ENCODE measurements at places on chromosomes 12 and 14.

- DNase-seq, result no peak
Measured at GRCh38 chr14:104267895-104268294, 129.5 kb downstream of the KIF26A start.

DNA sequence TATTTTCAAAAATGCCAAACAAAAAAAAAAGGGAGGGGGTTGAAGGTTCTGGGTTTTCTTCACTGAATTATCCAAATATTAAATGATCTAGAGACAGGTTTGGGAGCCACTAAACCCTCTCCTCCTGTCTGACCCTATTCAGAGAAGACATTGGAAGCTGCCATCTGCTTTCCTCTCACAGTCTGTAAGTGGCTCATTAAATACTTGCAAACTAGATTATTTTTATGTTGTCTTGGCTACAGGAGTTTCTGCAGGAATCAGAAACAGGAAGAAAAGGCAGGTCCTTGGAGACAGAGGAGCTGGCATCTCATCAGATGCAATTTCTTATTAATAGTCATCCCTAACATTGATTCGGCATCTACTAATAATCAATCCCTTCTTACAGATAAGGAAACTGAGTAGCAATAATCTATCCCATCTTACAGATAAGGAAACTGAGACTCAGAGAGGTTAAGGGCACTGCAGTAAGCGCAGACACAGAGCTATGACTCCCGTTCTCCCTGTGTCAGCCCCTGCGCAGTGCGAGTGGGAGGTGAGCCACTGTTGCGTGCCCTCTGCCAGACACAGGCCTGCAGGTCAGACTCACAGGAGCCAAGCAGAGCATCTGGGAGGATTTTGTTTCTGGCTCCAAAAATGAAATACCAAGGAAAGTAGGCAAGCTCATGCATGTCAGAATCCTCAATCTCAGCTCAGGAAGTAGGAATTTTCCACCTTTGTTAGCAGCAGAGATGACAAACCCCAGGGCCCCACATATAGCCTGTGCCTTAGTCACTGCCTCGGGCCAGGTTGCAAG lies 11.0 kb downstream of the BDKRB2 start:
- no peak for DNase-seq

DNA sequence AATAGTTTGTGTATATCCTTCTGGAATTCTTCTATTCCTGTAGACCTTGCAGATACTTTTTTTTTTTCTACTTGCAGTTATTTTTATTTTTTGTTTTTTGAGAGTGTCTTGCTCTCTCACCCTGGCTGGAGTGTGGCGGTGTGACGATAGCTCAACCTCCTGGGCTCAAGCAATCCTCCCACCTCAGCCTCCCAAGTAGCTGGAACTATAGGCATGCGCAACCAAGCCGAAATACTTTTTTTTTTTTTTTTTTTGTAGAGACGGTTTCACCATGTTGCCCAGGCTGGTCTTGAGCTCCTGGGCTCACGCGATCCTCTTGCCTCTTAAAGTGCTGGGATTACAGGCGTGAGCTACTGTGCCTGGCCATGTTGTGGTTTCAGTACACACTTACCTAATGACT lies 10.0 kb downstream of the TULP3 start:
- DNase-seq, result no peak

DNA sequence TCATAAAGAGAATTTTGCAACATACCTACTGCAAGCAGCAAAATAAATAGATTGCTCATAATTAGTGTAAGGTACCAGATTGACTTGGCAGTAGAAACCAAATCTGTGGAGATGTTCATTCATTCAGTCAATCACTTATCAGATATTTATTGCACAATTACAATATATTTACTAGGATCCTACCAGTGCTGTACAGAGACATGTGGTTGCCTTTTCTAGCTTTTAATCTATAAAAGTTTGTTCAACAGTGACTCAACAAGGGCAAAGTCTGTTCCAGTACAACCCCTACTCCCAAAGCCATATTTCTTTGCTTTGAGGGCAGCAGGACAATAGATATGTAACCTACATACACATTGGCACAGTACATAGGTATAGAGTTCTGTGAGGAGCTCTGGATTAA lies 27.3 kb downstream of the ABCD2 start:
- DNase-seq, result no peak

- no peak for DNase-seq
Measured at GRCh38 chr14:90440021-90440451, 43.2 kb downstream of the CALM1 start.

DNA sequence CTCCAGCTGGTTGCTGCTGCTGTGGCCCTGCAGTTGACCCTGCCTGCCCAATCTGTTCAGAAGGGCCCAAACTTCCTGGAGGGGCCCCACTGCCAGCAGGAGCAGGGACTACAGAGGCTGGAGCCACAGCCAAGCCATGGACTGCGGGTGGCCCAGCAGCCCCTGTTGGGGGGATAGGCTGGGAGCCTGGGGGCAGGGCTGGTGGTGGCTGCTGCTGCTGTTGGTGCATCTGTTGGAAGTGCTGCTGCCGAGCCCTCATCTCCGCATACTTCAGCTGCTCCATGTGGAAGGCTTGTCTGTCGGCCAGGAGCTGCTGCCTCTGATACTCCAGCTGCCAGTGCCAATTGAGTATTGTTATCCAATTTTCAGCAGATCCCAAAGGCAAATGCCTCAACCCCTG lies 7.2 kb downstream of the MYL6 start:
- DNase-seq, result no peak

GRCh38 chr14:50355692-50356091 lies 41.0 kb downstream of the CDKL1 start:
- no peak for DNase-seq

DNA sequence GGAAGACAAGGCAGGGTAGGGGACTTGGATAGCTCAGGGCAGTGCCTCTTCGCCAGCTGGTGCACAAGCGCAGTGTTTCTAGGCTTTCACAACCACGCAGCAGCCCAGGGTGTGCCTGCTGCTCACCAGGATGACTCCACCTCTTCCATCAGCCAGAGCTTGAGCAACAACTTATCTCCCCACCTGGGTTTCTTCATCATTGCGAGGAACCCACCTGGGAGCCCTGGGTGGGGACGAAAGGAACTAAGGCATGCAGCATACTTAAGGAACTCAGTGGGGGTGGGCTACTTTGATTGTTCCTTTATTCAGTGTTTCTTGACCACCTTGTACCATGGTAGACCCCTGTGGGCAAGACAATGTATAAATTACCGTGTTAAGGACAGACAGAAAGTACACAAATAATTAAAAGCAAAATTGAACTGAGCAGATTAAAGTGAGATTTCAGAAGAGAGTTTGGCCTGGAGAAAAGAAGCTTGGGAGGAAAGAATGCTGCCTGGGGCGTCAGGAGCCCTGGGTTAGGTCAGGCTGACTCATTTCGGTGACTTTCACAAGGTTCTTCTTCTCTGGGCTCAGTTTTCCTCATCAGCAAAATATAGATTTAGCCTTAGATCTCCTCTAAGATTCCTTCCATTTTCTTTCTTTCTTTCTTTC lies 22.9 kb downstream of the KRT18 start:
- DNase-seq, result no peak

DNA sequence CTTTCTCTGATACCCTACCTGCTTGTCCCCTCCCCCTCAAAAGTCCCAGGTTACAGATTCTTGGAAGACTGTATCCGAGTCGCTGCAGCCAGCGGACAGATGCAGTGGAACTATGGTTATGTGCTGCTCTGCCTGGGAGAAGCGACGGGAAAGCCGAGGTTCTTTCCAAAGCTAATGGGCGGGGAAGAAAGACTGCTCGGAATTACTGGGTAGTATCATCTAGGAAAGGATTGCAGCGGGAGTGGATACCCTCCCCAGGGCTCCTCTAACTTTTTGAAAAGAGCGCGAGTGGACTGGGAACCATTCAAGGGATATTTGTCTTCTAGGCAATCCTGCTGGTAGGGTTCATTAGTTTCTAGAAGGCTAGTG lies 1.4 kb downstream of the PTHLH start:
- DNase-seq, result no peak

GRCh38 chr12:105275997-105276733 lies 40.2 kb upstream of the APPL2 start:
- no peak for DNase-seq

DNA sequence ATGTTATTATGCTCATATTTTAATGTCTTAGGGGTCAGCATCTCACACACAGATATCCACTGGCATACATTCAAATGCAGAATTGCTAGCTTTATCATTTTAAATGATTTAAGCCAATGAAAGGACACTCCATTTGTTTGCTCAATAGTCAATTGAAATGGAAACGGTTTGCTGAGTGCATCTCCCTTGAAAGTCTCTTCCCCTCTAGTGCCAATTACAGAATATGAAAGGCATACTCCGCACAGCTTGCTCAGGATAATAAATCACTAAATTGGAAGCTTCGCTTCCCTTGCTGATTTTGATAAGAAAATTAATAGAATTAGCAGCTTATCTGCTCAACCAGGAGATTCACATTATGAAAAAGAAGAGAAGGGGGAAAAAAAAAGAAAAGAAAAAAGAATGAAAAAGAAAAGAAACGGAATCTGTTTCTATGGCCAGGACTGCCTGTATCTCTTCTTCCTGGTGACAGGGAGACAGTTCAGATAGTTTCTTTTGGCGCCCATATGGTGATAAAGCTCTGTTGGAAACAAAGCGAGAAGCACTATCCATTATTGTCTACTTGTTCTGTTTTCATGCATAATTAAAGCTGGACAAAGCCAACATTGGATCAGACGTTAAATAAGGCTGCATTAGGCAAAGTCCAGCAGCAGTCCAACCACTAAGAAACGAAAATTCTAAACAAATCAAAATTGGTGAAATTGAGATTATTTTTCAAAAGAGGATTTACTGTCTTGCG lies 225.0 kb downstream of the GXYLT1 start:
- DNase-seq, result no peak

DNA sequence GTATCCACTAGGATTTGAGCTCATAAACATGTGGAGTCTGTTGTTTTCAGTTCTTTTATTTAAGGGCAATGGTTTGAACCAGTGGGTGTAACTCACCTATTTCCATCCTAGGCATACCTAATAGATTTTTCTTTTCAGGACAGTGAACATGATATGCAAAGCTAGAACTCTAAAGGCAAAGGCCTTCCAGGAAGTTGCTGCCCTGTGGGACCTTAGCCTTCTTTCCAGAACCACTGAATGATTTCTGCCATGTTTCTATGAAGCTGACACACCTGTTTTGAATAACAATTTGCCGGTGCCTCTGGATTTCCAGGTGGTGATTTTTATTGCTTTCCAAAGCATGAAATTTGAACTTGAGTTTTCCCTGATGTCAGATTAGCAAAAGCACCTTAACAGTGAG lies 372.9 kb upstream of the FAR2 start:
- no peak for DNase-seq

DNA sequence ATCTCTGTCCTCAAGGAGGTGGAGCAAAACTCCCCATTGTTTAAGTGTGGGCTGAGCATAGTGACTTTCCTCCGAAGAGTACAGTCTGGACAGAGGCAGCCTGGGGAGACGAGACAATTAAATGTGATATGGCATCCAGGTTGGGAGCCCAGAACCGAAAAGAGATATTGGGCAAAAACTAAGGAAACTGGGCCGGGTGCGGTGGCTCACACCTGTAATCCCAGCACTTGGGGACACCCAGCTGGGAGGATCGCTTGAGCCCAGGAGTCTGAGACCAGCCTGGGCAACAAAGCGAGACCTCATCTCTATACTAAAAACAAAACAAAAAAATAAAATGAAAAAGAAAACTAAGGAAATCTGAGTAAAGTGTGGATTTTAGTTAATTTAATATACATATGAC lies 35.9 kb upstream of the JDP2 start:
- no peak for DNase-seq

DNA sequence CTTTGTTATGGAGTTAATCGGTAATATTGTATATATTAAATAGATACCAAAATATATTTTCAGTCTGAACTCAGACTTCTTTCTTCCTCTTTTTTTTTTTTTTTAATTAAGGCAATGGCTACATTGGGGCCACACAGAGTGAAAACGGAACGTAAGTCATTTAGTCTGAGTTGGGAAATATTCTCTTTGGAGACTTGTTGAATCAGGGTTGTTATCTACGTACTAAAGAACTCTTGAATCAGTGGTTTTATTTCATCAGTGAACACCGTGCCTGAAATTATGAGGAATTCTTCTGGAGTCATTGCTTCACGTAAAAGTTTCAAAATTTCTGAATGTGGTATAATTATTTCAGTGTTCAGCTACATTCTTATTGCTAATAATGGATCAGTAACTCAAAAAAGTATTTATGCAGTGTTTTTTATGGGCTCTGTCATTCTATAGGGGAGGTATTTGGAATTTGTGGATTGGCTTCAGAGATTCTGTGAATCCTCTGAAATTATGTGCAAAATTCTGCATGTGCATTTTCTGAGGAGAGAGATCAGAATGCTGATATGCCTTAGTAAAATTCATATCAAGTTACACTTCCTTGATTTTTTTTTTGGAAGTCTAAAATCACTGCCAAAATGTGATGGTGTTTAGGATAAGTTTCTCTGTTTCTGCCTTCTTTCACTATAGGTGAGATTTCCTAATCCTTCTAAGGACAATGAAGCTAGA lies 39.6 kb downstream of the BRMS1L start:
- no peak for DNase-seq

- no peak for DNase-seq
Measured at GRCh38 chr12:115962216-115962615, 315.3 kb downstream of the MED13L start.

DNA sequence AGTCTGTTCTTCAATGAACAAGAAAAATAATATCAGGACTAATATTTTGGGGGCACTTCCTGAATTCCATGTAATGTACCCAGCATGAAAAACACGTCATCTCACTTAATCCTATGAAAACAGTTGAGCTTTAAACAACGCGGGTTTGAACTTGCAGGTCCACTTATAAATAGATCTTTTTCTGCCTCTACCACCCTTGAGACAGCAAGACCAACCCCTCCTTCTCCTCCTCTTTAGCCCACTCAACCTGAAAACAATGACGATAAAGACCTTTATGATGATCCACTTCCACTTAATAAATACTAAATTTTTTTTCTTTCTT lies 203.9 kb upstream of the KRR1 start:
- DNase-seq, result no peak

GRCh38 chr12:120719496-120720233 lies 6.0 kb upstream of the ACADS start:
- no peak for DNase-seq

DNA sequence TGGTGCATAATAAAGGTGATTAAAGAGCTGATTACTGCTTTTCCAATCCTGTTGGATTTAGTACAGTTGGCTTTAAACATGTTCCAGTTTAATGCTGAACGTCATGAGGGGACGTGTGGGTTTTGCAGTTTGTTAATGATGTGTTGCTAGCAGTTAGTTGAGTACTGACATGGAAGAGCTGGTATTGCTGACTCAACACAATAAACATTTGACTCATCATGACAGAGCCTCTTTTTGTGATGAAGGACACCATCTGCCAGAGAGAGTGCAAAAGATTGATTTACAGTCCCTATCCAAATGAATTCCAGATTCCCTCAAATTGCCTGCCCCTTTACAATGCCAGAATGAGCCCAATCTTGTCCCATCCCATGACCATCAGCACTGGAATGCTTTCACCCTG lies 346.2 kb upstream of the PRICKLE1 start:
- no peak for DNase-seq

- DNase-seq, result no peak
Measured at GRCh38 chr12:43112101-43112920, 439.7 kb downstream of the ADAMTS20 start.

- peak; percentile 3 for DNase-seq
Measured at GRCh38 chr12:79690638-79691510, at the start of gene PAWR. TSS of gene PAWR (minus strand) at chr12:79690964. CDS start at chr12:79690244, 720 bp downstream.

GRCh38 chr12:673849-674248 lies 10.6 kb upstream of the NINJ2 start:
- no peak for DNase-seq

GRCh38 chr12:97313471-97314190 lies 149.0 kb upstream of the RMST start:
- no peak for DNase-seq

GRCh38 chr12:94276725-94277124 lies 128.3 kb downstream of the PLXNC1 start:
- no peak for DNase-seq

- DNase-seq, result no peak
Measured at GRCh38 chr14:68047906-68048305, 228.3 kb downstream of the RAD51B start.

All from activated gamma-delta T cell treated with anti-CD3 and anti-CD28 coated beads, Interleukin-2, amount 50 U/mL, for 16 hours (primary cell).